Stimulated activated CD4-positive, alpha-beta T cell treated with anti-CD3 and anti-CD28 coated beads, Interleukin-2, amount 100 ng/mL, for 24 hours (primary cell): ENCODE measurements at places on chromosomes 5 and 9.

DNA sequence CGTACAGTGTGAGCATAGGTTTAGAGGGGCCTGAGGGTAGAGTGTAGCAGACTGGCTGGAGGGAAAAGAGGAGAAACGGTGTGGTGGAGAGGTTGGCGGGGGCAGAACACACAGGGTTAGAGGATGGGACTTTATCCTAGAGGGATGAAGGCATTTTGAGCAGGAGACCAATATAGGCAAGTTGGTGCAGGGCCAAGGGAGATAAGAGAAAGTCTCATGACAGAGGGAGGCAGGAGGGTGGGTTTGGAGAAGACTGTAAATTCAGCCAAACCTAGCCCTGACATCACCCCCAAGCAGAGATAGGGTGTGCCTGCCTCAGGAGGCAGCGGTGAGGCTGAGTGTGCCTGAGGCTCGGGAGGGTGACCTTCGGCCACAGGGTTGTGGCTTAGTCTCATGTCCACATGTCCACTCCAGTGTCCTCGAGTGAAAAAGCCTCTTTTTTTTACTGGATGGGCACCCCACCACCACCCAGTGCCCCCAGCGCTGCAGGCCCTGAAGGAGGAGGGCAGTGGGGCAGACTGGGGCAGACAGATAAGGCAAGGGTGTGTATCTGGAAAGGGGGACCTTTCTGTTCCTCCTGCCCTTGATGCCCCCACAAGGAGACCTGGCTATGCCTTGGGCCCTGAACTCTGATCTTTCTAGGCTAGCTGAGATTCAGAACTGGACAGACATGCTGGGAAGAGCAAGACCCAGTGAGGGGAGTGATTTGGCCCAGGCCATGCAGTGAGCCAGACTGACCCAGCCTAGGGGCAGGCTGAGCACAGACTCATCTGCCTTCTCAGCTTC lies 108.7 kb downstream of the RGS3 start:
- no peak for DNase-seq

DNA sequence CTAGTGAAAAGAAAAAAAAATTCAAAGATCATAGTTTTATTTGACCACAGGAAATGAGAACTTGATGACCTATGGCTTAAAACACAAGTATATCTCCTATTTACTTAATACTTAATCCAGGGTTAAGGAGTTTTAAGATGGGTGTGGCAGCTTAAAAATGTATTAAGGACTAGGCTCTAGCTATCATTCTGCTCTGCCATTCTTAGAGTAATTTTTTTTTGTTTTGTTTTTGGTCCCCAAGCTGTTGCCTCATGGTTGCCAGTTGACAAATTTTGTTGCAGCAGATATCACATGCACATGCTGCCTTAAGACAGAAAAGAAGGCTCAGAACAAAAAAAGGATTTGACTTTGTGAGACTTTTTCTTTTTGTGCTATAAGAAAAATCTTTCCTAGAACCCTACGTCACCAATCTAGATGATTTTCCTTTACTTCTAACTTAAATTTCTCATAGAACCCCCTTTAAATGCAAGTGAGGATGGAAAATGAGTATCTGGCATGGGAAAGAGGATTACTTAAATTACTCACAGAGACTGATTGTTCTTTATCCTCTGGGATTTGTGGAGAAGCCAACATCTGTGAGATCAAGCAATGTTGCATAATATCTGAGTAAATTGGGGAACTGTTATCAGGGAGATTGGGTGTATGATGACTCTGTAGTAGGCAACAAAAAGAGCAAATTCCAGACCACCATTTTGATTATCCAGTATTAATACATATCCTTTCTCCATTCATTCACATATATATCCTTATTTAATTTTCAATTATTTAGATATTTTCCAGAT lies 364.7 kb upstream of the CD180 start:
- no peak for DNase-seq

- no peak for DNase-seq
These were observed 1.6 kb downstream of the DNLZ start for GRCh38 chr9:136361754-136362449.

DNA sequence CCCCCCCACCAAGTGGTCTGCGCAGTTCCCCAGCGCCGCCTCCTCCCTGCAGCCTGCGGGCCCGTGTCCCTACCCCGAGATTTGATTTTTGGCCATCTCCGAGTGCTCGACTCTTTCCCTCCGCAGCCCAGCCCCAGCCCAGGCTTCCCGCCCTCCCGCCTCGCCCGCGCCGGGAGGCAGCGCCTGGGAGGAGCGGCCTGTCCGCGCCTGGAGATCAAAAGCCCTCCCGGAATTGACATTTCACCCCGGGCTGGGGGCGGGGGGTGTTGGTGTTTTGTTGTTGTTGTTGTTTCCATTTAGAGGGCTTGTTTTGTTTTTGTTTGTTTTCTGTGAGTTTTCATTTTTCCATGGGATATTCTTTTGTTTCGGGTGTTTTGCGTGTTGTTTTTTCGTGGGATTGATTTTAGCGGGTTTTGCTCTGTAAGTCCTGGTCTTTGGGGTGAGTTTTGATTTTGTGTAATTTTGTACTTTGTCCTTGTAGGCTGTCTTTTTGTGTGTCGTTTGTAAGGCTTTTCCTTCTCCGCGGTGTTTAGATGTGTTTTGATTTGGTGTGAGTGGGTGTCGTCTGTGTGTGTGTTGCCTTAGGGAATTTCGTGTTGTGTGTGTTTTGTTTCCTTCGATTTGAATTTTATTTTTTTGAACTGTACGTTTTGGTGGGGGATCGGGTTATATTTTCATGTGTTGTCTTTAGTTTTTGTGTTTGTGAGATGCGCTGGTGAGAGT lies 1.7 kb upstream of the PAX5 start:
- DNase-seq, result no peak

DNA sequence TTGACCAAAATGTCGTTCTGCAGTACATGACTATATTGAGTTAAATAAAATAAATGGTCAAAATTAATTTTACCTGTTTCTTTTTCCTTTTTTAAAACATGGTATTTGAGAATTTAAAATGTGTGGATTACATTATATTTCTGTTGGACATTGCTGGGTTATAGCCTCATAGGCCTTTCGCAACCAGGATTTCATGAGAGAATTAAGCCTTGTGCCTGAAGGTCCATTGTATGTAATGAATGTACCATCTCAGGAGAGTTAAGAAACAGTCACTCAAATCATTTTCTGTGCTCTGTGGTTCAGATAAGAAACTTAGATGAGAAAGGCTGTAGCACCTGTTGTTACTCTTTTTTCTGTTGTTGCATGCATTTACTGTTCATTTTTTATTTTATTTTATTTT lies 103.5 kb downstream of the ANGPTL2 start:
- DNase-seq, result no peak
